ENCODE measurements at places on chromosomes 13 and 19. TPM values are rescaled to one million over a fixed set of nuclear protein-coding genes. Genes with fewer than 3 reads are reported as not detected.

The CEACAM7 gene
- total RNA-seq, result not detected

The BRME1 gene
- total RNA-seq, result 0.45 TPM

The KLK2 gene
- total RNA-seq, result not detected

The DMKN gene
- 49.4 TPM for total RNA-seq

The UBE2L5 gene
- total RNA-seq, result 0.08 TPM
